ENCODE measurements at places on chromosomes 3 and 15.

DNA sequence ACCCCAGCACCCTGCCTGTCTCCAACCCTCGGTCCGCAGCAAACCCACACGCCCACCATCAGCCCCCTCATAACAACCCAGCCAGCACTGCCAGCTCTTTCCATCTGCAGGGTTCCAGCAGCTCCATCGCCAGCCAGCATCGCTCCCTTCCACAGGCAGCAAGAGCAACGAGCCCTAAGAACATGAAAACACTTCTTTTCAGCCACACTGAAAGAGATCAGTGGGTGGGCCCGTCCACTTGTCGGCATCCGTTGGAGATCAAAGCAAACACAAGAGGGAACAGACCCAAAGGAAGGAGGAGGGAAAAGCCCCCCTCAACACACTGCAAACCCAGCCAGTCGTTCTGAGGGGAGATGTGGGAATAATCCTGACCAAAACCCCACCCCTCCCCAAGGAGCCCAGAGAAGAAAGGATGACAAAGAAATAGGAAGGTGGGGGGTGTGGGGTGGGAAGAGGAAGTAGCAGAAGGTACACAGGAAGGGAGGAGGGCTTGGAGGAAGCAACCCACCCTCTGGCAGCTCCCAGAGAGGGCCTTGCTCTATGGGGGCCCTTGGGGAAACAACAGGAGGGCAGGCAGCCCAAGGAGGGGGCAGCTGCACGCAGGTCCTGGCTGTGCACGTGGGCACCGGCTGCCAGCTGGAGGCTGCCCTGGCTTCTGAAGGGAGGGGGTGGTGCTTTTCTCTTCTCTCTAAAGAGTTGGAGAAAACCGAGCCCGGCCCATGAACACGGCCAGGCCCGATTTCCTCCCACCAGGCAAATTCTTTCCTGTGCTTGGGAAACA, 473.6 kb upstream of the PROK2 start:
- no peak for DNase-seq

- DNase-seq: no peak
These were observed 302.7 kb downstream of the CTNNB1 start for GRCh38 chr3:41502023-41502422.

DNA sequence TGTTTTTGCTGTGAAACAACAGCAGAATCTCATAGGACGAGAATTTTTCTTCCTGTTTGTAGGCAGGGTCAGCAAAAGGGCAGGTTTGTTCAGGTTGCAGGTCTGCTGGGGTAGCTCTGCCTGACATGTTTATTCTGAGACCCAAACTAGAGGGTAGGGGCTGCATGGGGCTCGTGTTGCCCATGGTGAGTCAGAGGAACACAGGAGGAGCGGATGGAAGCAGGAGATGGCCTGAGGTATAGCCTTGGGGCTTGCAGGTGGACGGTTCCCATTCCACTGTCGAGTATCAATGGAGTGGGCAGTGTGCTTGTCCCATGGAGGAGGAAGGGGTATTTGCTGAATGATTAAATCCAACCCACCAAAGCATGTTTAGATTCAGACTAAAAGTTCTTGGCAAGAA, 138.9 kb downstream of the APBA2 start:
- DNase-seq: no peak

GRCh38 chr15:42082823-42083604, 11.3 kb downstream of the PLA2G4D start:
- no peak for DNase-seq

DNA sequence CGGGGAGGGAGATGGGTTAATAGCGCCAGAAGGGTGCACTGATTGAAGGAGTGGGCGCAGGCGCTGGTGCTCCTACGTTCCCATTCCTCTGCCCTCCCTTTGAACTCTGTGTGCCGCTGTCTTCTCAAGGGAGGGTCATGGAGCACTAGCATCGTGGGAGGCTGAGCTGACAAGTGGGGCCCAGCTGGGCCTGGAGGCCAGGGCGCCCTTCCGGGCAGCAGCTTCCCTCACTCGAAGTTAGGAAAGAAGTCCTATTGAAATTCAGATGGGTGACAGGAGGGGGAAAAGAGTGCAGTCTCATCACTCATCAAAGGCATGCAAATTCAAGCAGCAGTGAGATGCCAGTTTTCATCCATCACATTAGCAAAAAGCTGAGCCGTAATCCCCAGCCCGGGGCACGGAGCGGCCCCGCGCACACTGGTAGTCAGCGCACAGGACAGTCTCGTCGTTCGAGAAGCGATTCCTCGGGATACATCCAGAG, 128.2 kb downstream of the LRRK1 start:
- no peak for DNase-seq

DNA sequence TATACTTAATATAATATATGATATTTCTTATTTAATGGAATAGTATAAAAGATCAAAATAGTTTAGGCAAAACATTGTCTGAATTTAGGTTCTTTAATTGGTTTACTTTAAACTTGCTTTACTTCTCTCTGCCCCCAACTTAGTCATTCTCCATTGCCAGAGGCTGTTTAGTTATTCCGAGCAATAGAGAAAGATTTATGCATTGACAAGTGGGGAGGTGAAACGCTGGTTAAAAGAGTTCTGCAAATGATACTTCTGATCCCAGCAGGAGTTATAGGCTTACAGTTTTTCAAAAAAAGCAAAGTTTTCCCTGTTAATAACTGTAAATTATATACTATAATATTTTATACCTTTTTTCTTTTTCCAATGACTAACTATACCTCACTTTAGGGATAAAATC, 145.4 kb downstream of the EPHA3 start:
- no peak for DNase-seq

- DNase-seq: peak; percentile 34
These were observed 364.1 kb downstream of the MFSD1 start for GRCh38 chr3:159165961-159166360.

DNA sequence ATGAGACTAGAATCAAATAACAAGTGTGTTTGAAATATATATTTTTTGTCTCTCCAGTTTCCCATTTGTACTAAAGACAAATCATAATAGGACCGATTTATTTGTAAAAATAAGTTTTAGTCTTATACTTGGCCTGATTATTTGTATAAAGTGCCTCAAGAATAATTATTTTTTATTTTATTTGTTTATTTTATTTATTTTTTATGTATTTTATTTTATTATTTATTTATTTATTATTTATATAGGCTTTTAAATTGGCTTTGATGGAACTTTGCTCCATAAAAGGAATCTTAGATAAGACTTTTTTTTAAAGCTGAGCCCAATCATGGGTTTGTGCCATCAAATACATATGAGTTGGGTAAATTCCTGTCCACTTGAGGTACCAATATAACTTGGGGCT, 22.2 kb upstream of the ZNF80 start:
- DNase-seq: no peak

- DNase-seq: no peak
These were observed 9.5 kb downstream of the SYNPR start for GRCh38 chr3:63287610-63288009.

DNA sequence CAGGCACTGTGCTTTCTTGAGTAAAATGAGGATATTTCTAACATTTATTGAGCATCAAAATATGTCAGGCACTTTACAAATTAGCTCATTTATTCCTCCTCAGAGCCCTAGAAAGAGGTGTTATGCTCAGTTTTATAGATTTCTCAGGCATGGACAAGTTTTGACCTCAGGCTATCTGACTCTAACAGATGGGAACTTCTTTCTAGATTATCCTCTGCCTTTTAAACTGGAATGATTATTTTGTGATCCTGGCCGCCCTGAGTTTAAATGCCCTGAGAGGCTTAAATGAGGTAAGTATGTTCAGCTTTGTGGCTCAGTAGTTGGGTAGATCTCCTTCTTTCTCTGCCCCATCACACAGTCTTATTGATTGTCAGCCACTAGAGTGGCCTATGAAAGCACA, 32.3 kb upstream of the ATP1B3 start:
- no peak for DNase-seq

GRCh38 chr3:142787719-142788118, 63.9 kb downstream of the TRPC1 start:
- no peak for DNase-seq

- DNase-seq: no peak
These were observed 149.6 kb downstream of the CHL1 start for GRCh38 chr3:346186-346585.

- DNase-seq: no peak
These were observed 100.9 kb upstream of the MCTP2 start for GRCh38 chr15:94130504-94130903.

Data from HCEC 1CT (cell line).